ENCODE measurements at places on chromosomes 13 and 19. TPM values are rescaled to one million over a fixed set of nuclear protein-coding genes. Genes with fewer than 3 reads are reported as not detected.

DNA sequence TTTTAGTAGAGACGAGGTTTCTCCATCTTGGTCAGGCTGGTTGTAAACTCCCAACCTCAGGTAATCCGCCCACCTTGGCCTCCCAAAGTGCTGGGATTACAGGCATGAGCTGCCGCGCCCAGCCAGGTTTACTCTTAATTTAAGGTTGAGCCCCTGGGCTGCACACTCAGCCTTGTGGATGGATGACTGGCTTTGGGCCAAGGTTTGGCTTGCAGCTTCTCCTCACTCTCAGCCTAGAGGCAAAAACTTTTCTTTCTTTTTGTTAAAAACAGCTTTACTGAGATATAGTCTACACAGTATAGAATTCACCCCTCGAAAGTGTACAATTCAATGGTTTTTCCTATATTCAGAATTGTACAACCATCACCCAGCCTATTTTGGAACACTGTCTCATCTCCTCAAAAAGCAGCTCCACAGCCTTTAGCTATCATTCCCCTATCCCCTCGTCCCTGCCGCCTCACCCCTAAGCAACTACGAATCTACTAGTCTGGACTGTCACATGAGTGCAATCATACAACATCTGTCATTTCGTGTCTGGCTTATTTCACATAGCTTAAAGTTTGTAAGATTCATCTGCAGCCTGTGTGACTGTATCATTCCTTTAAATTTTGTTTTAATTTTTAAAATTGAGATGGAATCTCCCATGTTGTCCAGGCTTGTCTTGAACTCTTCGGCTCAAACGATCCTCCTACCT is 14.5 kb upstream of the TSPAN16 start:
- DNase-seq = no peak

GRCh38 chr19:42421591-42422031 is 5.6 kb downstream of the LIPE start:
- DNase-seq = peak; percentile 68

- no peak for DNase-seq
Observed at GRCh38 chr13:54356849-54357248, 1328.2 kb downstream of the OLFM4 start.

GRCh38 chr13:31774186-31774750 is 34.9 kb downstream of the RXFP2 start:
- no peak for DNase-seq

DNA sequence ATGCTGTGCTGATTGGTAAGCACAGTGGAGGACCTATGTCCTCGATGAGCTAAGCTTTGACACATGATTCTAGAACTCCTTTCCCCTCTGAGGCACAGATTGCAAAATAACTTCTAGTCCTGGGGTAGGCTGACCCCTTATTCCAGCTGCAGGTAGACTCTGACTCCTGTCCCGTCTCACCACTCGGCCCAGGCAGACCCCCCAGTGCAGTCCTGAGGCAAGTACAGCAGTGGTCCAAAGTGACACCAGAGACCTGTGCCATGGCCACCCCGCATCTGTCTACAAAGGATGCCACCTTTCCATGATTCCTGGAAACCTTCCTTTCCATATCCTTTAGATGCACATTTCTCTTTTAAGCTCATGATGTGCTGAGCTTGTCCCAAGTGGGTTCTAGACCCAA is 482.5 kb downstream of the ZNF536 start:
- no peak for DNase-seq

DNA sequence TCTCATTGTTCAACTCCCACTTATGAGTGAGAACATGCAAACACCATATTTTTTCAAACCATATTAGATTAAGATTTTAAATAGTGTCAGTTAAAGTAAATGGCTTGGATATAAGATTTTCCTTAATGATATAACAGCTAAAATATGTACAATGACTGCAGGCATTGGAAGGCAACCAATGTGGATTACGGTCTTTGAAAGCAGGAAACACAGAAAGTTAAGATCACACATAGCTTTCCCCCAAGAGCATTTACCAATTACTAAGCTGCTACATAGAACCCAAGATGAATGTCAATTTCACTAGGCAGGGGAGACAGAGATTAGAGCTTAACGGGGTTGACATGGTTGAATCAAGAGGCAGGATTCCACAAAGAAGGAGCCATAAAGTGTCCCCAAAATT is 173.2 kb upstream of the TRPC4 start:
- no peak for DNase-seq

DNA sequence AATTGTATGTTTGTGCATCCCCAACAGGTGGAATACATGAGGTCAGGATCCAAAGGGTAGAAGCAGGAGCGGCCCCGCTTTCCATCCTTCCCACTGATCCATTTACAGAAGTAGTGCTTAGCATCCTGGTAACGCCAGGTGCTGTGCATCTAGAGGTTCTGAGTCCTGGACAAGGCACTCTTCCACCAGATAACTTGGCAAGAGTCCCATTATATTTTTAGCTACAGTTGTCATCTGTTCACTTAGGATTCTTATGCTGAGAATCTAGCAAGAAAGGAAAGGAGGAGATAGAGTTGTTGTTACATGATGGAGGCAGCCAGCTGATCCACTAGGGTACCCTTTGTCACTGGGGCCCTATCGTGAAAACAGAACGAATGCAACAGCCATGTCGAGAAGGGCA is 389.5 kb upstream of the ZNF507 start:
- no peak for DNase-seq

SIGLEC11 gene
- 0.86 TPM for polyA plus RNA-seq

MATK gene
- polyA plus RNA-seq = 0.36 TPM

KIR3DL2 gene
- not detected for polyA plus RNA-seq

LILRA2 gene
- polyA plus RNA-seq = 0.88 TPM
